Stimulated activated CD4-positive, alpha-beta T cell treated with anti-CD3 and anti-CD28 coated beads, Interleukin-2, amount 100 ng/mL, for 24 hours (primary cell): ENCODE measurements at places on chromosomes 3 and 15.
A peak's percentile ranks its signal among the peaks of the same experiment; 100 is the strongest.

DNA sequence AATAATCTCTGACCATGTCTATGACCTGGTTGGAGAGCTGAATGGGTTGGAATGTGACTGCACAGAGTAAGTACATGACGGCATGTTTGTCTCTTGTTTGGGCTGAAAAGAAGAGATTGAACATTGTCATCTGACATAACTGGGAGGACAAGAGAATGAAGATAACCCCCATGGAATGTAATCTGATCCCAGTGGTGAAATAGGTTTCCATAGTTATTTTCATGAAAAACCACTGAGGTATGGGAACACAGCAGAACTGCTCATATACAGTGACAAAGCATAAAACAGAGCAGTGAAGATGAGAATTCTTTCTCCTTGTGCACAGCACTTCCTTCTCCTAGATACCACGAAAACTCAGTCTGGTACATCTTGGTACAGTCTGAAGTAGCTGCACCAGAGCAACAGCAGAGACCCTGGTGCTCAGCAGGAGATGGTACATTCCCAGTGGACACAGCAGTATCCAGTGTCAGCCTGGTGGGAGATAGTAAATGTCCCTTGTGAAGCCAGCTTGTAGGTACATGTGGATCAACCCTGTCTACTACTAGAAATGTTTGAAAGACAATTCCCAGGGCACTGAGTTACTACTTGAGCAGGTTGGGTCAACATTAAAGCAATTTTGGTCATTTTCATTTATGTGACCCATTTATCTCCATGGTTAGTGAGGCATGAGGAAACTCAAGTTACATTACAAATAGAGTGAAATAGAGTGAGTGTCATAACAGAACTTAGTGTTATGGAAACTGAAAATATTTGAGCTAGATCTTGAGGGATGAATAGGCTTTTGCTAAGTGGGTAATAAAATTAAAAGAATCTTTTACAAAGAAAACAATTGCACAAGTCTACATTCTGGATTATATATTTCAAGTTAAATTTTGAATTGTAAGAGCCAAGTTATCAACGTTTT lies 178.3 kb downstream of the SUCNR1 start:
- DNase-seq, result no peak

- DNase-seq, result no peak
Observed at GRCh38 chr3:60917141-60917540, 334.1 kb downstream of the FHIT start.

- peak; percentile 0 for DNase-seq
Observed at GRCh38 chr3:148727231-148727630, 29.5 kb downstream of the AGTR1 start.

GRCh38 chr3:145869958-145870357 lies 291.0 kb downstream of the PLOD2 start:
- DNase-seq, result no peak

DNA sequence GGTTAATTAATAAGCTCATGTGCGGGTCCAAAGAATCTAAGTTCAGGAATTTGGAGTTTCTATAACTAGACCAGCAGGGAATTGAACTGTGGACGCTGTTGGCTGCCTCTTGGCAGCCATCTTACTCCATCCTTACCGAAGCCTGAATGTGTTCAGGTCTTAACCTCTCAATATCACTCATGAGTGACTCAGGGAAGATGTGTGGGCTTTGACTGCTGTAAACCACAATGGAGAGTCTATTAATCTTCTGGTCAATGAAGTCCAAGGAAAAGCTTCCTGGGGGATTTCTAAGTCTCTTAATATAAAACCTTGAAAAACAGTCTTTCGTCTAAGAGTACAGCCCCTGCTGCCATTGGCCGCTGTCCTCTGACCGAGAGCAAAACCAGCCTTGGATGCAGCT lies 46.7 kb upstream of the OXTR start:
- no peak for DNase-seq

DNA sequence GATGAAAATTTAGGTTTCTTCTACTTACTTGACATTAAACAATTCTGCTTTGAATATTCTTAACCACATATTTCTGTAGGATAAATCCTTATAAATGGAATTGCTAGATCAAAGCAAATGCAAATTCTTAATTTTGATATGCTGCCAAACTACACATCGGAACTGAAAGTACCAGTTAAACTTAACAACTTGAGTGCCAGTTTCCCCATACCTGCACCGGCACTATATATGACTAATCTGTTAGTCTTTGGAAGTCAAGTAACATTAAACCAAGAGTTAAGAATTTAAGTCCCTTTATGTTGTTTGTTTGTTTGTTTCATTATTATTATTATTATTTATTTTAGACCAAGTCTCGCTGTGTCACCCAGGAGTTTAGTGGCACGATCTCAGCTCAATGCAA lies 103.9 kb upstream of the AKAP13 start:
- DNase-seq, result no peak

GRCh38 chr3:13580256-13581023 lies 31.5 kb downstream of the FBLN2 start:
- DNase-seq, result no peak

GRCh38 chr3:171788546-171789351 lies 21.5 kb downstream of the PLD1 start:
- no peak for DNase-seq

- no peak for DNase-seq
Observed at GRCh38 chr15:43085921-43086320, 19.9 kb downstream of the UBR1 start.

DNA sequence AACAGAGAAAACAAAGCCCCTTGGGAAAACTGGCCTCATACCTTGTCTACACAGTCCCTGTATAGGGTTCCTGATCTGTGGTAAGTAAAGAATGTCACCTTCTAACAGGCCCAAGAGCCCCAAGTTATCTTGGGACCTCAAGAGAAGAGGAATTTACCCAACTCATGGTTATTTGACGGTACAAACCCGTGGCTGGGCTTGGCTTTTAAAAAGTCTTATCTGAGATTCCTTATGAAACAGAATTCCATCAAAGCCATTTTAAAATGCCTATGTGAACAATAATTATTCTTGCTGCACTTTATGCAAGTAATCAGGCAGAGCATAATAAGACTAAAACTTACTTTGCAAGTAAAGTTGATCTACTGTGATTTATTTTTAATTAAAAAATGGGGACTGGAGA lies 13.9 kb upstream of the SORD start:
- no peak for DNase-seq

DNA sequence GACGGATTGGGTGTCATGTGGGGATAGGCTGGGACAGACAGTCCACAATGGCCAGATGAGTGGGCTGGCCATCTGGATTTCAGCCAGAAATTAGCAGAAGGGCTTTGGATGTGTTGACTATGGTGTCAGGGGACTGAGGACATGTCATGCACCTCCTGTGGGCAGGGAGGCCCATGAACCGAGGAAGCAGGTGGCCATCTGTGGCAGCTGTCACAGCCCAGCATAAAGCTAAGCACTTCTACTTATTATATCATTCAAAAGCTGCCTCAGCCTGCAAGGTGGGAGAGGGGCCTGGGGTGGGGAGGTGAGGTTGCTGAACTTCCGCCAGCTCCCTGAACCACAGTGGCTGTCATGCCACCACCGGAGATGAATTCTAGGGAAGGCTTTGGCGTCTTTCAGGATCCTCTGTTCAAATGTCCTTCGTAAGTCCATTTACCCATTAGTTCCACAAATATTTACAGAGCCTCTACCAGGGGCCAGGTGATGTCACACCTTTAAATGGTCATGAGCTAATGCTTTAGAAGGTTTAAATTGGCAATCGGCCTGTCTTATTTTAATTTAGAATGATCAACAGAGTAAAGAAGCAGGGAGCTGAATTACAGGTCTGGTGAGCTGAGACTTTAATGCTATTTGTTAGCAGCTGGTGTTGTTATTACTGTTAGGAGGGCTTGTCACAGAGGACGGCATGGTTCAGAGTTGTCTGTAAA lies 23.6 kb upstream of the CAV3 start:
- DNase-seq, result no peak

GRCh38 chr3:69212411-69213160 lies 90.2 kb upstream of the LMOD3 start:
- no peak for DNase-seq

DNA sequence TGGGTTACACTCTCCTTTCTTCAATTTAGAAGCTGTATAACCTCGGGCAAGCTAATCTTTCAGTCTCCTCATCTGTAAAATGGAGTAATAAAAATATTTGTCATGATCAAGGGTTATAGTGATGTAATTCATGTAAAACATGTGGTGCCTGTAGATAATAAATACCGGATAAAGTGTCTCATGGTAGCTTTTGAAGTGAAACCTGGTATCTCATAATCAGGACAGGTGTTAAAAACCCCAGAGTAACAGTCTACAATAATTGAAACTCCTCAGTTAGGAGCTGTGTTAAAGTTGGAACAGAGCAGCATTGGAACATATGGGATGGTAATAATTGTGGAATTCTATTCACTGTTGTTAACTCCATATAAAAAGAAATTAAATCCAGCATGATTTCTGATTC lies 884 bp upstream of the KNL1 start:
- DNase-seq, result no peak

GRCh38 chr3:183264268-183264667 lies 11.2 kb downstream of the B3GNT5 start:
- DNase-seq, result no peak

DNA sequence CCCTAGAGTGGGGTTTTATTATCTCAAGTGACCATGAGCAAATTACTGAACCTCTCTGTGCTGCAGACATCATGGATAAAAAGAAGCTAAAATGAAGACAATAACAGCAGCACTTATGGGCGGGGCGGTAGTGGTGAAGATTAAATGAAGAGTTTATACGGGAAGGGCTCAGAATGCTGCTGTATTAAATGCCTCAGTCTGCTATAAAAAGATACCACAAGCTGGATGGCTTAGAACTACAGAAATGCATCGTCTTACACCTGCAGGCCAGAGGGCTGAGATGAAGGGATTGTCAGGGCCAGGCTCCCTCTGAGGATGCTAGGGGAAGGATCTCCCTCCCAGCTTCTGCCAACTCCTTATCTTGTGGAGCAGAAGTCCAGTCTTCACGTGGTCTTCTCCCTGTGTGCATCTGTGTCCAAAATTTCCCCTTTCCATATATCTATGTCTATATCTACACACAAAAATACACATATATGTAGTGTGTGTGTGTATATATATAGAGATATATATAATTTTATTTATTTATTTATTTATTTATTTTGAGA lies 2.9 kb downstream of the ALG1L2 start:
- DNase-seq, result no peak
